ENCODE measurements at places on chromosomes 3 and 15.

GRCh38 chr15:62343397-62343796 lies 178.3 kb upstream of the C2CD4B start:
- no peak for DNase-seq

DNA sequence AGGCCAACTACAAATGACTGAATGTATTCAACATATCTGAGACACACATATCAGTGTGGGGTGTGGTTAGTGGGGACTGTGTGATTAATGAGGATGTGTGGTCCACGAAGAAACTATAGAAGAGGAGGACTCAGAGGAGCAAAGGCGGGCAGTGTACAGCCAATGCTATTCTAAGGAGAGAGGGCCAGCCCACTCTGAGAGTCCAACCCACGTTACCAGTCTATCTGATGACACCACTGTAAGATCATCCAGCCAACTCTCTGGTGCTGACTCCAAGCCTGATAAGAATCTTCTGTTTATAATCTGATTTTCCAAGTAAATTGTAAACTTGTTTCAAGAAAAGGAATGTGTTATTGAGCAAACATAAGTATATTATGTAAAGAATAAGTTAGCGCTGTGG lies 47.2 kb downstream of the MCF2L2 start:
- peak; percentile 17 for DNase-seq

DNA sequence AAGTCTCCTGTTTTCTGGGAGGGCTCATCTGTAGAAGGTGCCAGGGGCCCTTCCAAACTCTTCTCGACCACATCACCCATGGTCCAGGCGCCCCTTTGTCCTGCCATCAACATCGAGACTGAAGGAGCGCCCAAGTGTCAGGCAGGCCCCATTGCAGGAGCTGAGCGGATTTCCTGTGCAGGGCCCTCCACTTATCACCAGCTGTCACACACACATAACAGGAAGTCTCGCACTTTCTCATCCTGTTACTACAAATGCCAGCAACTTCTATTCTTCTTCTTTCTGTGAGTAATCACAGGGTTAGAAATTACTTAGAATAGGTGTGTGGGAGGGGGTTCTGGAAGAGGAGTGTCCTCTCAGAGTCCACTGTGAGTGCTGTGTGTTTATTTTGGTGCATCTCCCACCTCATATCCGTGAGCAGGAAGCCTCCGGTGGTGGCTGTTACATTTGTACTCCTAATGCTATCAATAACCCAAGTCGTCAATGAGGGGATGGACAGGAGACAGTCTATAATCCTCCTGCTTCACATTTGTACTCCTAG lies at the start of gene KLHL6:
KLHL6 (minus strand) TSS at position 166 of the 541 bp plus-strand sequence; CDS start at position 113, 53 bp downstream.
- no peak for DNase-seq

DNA sequence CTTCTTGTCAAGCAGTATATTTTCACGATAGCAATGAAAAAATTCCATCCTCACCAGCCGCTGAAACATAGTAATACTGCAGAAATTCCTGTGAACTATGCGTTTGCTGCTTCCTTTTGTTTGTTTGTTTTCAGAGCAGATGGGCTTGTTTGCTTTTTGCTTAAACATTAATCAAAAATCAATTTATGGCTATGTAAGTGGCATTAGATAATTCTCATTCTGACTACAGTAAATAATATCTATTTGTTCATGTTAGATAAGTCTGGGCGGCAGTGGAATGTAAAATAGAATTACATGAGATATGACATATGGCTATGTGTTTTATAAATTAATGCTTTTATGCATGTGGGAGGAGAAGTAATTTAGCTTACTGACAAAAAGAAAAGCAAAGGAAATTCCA lies 163.7 kb downstream of the PGPEP1L start:
- DNase-seq = no peak

DNA sequence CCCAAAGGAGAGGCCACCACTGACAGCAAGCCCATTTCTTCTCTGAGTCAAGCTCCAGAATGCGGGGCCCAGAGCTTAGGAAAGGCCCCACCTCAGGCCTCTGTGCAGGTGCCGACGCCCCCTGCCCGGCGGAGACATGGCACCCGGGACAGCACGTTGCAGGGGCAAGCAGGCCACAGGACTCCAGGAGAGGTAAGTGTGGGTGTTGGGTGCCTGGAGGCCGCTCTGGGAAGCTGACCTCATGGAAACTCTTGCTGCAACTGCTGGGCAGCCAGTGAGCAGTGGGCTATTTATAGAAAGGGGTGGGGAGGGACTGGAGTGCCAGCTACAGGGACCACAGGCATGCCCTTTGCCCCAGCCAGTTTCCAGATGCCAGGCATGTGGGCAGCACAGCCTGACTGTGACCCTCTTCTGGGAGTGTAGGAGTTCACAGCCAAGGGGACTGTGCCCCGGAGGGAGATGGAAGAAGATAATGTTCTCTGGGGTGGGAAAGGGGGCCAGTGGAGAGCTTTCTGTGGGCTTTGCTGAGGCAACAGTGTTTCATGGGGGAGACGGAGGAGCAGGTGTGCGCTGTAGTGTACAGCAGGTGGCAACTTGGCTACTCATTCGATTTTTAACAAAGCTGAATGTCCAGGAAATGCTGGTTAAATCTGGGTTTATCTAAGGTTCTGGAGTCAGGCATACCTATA lies 23.7 kb downstream of the ALPK3 start:
- peak; percentile 14 for DNase-seq

GRCh38 chr3:180116203-180116602 lies 79.5 kb upstream of the PEX5L start:
- no peak for DNase-seq

DNA sequence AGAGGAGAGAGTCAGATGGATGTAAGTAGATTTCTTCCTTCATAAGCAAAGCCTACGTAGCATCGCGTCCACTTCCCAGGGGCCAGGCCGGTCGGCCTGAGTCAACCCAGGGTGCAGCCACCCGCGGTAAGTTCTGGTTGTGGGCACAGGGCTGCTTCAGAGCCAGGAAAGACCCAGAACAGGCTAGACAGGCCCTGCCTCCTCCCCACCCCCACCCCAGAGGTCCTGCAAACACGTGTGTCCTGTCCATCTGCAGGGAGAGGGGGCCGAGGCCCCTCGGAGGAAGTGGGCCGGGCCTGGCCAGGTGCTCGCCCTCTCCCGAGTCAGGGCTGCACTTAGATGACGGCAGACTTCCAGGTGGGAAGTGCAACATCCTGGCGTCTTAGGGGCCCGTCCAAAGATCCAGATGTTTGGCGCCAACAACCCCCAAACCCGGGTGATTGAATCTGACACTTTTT lies 100.8 kb upstream of the ALDH1A3 start:
- DNase-seq = no peak

- no peak for DNase-seq
Measured at GRCh38 chr3:117665296-117665695, 955.7 kb downstream of the TUSC7 start.

DNA sequence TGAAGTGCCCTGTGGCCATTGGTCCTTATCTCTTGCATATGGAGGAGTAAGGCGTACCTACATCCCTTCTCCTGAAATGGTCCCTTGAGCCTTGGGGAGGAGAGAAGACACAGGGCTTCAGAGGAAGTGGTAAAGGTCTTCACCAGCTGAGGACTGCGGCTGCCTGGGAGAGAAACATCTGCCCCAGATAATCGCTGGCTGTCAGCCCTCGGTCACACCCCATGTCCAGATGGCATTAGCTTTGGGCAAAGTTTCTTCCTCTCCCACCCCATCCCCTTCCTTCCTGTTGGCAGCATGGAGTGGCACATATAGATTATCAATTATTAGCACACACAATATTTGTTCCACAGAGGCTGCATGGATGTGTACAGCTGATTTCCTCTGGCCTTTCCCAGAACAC lies 61.6 kb downstream of the LRTM1 start:
- DNase-seq = no peak

- DNase-seq = peak; percentile 53
Measured at GRCh38 chr3:152719264-152719663, 115.7 kb upstream of the P2RY1 start.

DNA sequence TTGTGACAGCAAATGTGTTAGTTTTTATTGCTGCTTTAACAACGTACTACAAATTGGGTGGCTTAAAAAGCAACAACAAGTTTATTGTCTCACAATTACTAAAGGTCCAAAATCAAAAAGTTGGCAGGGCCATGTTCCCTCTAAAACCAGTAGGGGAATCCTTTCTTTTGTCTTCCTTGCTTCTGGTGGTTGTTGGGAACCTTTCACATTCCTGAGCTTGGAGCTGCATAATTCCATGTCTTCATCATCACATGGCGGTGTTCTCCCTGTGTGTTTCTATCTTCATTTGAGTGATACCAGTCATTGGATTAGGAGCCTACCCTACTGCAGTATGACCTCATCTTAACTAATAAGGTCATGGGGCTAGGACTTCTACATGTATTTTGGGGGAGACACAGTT lies 7.4 kb downstream of the SPRED1 start:
- DNase-seq = peak; percentile 84

DNA sequence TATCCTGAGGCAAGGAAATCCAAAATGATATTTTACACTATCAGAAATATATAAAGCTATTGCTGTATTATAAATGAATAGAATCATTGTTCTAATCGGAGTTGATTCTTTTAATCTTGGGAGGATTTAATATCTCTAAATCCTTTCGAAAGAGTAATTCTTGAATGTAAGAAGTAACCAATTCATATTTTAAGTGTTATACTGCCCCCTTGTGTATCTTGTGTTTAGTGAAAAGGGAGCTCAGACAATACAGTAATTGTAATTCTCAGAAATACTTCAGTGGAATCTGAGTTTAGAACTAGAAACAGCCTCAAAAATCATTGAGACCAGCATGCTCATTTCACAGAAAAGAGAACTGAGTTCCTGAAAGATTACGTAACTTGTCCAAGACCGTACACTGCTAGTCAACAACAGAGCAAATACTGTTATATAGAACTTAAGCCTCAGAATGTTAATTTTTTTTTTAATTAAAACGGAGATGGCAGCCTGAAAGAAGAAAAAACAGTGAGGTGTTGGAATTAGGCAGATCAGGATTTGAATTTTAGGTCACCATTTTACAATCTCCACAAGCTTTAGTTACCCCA lies 42.9 kb downstream of the PLCH1 start:
- peak; percentile 62 for DNase-seq

DNA sequence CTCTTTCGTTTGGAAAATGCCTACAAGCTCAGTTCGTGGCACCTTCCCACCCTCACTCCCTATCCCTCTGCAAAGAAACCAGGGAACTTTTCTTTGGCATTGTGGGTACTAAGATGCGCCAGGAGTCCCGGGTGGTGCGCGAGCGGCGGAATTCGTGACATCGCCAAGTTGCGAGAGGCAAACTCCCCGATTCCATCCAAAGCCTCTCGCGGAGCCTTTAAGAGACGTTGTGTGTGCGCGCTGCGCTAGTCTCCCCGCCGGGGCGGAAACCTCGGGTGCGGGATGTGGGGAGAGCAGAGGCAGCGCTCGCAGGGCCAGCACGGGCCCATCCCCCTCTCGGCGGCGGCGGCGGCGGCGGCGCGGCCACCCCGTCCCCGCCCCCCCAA lies 443 bp upstream of the NR2F2 start:
- DNase-seq = peak; percentile 85

DNA sequence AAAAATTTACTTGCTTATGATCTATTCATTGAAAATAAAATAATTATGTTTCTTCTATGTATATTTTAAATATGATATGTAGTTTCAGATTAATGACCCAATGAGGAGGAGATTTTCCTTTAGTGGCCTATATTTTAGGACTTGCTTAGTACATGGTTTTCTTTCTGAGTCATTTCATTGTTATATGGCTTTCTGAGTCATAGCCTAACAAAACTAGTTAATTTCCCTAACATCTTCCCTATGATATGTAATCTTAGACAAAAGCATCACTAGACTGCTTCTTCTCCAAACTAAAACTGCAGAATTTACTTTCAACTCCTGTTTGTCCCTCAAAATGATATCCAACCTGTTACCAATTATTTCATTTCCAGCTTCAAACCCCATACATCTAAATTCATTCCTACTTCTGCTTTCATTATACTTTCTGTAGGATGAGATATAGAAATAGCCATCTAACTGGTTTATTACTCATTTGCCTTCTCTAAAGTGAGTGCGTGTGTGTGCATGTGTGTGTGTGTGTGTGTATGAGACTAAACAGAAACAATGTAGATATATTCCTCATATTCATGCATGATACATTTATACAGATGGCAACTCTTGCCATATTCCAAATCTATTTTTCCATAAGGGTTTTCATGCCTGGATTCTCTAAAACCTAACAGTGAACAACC lies 915.0 kb upstream of the GBE1 start:
- DNase-seq = no peak

- peak; percentile 48 for DNase-seq
Measured at GRCh38 chr15:84981711-84982300, at the start of gene PDE8A. TSS of gene PDE8A (plus strand) at chr15:84981856. CDS start at chr15:84982163, 307 bp downstream.

- no peak for DNase-seq
Measured at GRCh38 chr3:42210726-42211125, 55.3 kb downstream of the CCK start.

- DNase-seq = no peak
Measured at GRCh38 chr3:48915296-48915695, 3.3 kb upstream of the ARIH2 start.

GRCh38 chr3:177624528-177625495 lies 427.5 kb upstream of the TBL1XR1 start:
- no peak for DNase-seq

- DNase-seq = no peak
Measured at GRCh38 chr3:72517921-72518424, 330.3 kb downstream of the SHQ1 start.

DNA sequence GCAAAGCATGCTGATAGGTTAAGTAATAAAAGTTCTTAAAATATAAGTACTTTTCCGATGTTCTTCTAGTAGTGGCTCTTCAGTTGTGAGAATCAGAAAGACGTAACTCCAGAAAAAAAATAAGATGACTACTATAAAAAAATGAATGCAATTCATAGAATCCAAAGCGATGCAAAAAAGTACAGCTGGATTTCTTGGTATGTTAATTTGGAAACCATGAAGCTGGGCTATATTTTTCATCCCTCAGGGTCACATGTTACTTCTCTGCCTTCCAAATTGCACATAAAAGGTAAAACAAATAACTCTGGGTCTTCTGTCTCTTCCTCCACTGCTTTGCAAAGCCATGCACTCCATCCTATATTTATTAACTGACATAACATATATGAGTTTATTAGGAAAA lies 843.9 kb upstream of the DPPA4 start:
- DNase-seq = no peak

DNA sequence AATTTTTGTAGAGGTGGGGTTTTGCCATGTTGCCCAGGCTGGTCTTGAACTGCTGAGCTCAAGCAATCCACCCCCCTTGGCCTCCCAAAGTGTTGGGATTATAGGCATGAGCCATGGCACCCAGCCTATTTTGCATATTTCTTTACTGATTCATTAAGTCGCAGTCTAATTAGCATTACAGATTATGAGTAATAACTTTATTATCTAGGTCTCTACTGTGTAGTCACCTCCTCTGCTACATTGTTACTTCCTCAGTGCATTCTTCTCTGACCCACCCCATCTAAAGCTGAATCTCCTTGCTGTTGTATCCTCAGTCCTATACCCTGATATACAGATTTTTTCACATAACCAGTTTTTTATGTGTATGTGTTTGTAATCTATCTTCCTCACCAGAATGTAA lies 61.7 kb downstream of the TFDP2 start:
- peak; percentile 79 for DNase-seq

DNA sequence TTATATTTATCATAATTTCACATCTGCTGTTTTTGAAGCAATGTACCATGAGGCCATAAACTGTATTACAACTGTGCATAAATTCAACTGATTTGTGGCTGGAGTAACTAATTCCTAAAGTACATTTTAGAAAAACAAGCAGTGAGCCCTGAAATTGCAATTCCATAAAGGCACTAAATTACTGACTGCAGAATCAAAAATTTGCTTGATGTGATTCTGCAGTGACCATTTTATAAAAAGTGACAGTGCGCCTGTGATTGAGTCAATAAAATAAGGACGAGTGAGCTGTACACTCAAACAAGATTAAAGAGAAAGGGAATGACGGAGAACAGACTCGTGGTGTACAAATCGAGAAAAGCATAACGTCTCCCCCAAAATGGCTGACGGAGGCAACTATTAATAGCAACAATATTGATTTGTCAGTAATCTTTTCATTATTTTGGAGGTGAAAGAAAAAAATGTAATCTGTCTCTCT lies 121.4 kb upstream of the MEIS2 start:
- no peak for DNase-seq
